ENCODE measurements at places on chromosomes 4 and X. TPM values are rescaled to one million over a fixed set of nuclear protein-coding genes. Genes with fewer than 3 reads are reported as not detected.

PIR gene
- not detected for total RNA-seq

DMRTC1 gene
- not detected for total RNA-seq

ADH7 gene
- total RNA-seq, result not detected

TBC1D9 gene
- 3.3 TPM for total RNA-seq

TEX13D gene
- total RNA-seq, result not detected

GLRA3 gene
- not detected for total RNA-seq

IGFBP7 gene
- 107 TPM for total RNA-seq

IL9R gene
- total RNA-seq, result 1.6 TPM

CLDN2 gene
- not detected for total RNA-seq

POU4F2 gene
- total RNA-seq, result not detected

AWAT2 gene
- not detected for total RNA-seq

CENPVL3 gene
- not detected for total RNA-seq

SYP gene
- 0.36 TPM for total RNA-seq

DGKK gene
- 11.4 TPM for total RNA-seq

Data from natural killer cell (primary cell).